Esophagus muscularis mucosa (tissue), 4 donors: ENCODE measurements at places on chromosomes 1 and 21.

- no peak for DNase-seq
Observed at GRCh38 chr1:58732087-58732775, 32.4 kb upstream of the MYSM1 start.

- no peak for DNase-seq
Observed at GRCh38 chr1:205287767-205288559, 33.6 kb downstream of the NUAK2 start.

- no peak for DNase-seq
Observed at GRCh38 chr1:192732787-192733186, 76.1 kb upstream of the RGS2 start.

- no peak for DNase-seq
Observed at GRCh38 chr1:25544819-25545218, 1.4 kb downstream of the LDLRAP1 start.

DNA sequence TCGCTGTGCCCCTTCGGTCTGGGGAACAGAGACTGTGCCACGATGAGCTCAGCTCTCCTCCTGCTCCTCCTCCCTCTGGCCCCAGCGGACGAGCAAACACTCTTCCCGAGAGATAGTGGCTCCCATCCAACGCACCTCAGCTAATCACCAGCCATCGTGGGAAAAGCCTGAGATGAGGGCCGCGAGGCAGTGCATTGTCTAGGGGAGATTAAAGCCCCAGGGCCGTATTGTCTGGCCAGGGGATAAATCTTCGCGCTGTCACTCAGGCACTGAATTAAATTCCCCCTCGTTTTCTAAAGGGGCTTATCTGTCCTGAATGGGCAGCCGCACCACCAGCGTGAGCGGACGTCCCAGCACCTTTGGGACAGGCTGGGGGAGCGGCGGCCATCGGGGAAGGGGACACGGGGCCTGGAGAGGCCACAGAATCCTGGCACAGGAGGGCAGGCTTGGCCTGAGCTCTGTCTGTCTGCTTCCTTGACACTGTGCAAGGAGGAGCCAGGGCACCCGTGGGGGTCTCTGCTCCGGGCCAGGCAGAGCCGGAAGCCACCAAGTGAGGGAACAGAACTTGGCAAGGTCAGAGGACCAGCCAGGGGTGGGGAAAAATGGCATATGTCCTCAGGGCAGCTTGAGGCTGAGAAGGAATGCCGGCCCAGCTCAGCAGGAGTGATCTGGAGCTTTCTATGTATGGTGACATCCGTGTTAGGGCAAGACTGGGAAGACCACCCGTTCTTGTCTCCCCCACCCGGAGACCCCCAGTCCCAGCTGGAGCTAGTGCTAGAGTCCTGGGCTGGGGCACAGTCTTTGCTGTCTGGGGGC, 32.3 kb downstream of the PRDM16 start:
- no peak for DNase-seq
